Nephron progenitor cell (in vitro differentiated cells): ENCODE measurements at places on chromosomes 3 and 15.

DNA sequence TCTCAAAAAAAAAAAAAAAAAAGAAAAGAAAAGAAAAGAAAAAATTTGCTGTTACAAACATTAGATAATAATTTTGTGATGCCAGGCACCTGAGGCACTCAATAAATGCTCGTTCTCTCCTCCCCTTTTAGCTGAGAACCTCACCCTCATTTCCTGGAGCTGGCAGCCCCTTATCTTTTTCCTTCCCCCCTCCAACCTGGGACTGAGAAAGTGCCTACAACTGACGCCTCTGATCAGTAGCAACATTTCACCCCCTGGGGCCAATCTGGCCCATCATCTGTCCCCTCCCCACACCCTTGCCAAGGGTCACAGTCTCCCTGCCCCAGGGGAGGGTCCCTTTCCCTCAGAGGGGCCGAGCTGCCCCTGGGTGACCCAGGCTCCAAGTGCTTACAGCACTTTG is 12.6 kb upstream of the RNU6-1 start:
- no peak overlapping the region for H3K4me3 ChIP-seq
- H3K36me3 ChIP-seq, result no peaks in the 10 kb centered on the region
- H3K27ac ChIP-seq, result peak overlapping the region; percentile 96
- peaks cover 74% of the 10 kb centered on the region for H3K4me1 ChIP-seq
- H3K27me3 ChIP-seq, result peaks cover 8% of the 10 kb centered on the region

- H3K27ac ChIP-seq, result no peak overlapping the region
- H3K36me3 ChIP-seq, result no peaks in the 10 kb centered on the region
- H3K27me3 ChIP-seq, result no peaks in the 10 kb centered on the region
- DNase-seq, result no peak
- H3K4me3 ChIP-seq, result no peak overlapping the region
- no peaks in the 10 kb centered on the region for H3K4me1 ChIP-seq
These were observed 422.1 kb downstream of the GRM7 start for GRCh38 chr3:7282988-7283387.

DNA sequence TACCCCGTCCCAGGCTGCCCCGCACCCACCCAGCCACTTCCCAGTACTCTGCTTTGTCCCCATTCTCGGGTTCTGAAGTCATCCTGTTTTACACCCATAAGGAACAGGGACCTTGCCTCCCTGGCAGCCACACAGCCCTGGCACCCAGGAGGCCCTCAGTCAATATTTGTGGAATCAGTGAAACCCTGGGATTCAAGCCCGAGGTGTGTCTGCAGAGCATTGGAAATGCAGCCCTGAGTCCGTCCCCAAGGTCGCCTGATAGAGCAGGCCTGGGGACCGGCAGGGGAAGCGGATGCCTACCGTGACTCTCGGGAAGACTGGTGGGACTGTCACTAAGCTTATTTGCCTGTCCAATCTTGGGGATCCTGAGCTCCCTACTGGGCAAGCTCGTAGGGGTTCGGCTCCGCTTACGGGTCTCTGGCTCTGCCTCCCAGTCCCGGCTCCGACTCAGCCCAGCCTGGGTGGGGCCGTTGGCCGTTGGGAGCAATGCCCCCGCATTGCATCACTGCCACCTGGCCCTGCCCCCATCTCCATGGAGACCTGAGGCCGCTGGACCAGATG is 64.4 kb upstream of the TAMM41 start:
- no peak overlapping the region for H3K27ac ChIP-seq
- H3K27me3 ChIP-seq, result peaks cover 14% of the 10 kb centered on the region
- DNase-seq, result no peak
- no peaks in the 10 kb centered on the region for H3K36me3 ChIP-seq
- peaks cover 20% of the 10 kb centered on the region for H3K4me1 ChIP-seq

- H3K27me3 ChIP-seq, result peaks cover 35% of the 10 kb centered on the region
- DNase-seq, result peak; percentile 55
- H3K36me3 ChIP-seq, result no peaks in the 10 kb centered on the region
- H3K4me3 ChIP-seq, result peak overlapping the region; percentile 77
- H3K27ac ChIP-seq, result no peak overlapping the region
- peaks cover 59% of the 10 kb centered on the region for H3K4me1 ChIP-seq
These were observed 1.6 kb downstream of the LINGO1 start for GRCh38 chr15:77630956-77631744.

GRCh38 chr3:53649816-53650215 is 155.4 kb downstream of the CACNA1D start:
- no peak overlapping the region for H3K4me3 ChIP-seq
- H3K4me1 ChIP-seq, result no peaks in the 10 kb centered on the region
- peaks cover 19% of the 10 kb centered on the region for H3K27me3 ChIP-seq
- no peaks in the 10 kb centered on the region for H3K36me3 ChIP-seq

DNA sequence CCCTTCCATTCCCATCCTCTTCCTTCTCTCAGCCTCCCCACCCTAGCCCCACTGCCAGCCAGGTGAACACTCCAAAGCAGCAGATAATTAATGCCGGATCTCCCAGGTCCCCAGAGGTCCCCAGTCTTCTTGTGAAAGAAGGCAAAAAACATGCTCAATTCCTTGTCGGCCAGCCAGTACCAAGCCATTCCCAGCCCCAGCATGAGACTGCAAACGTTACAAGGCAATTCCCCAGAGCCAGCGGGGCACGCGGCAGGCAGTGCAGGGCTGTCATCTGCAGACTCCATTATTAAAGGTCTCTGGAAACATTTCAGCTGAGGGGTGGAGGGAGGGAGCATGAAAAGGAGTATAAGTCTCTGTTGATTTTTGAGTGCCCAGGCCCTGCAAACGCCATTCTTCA is 117.8 kb downstream of the XXYLT1 start:
- peaks cover 7% of the 10 kb centered on the region for H3K27me3 ChIP-seq
- no peaks in the 10 kb centered on the region for H3K36me3 ChIP-seq
- H3K4me3 ChIP-seq, result peak overlapping the region; percentile 71
- H3K4me1 ChIP-seq, result peaks cover 99% of the 10 kb centered on the region
- H3K27ac ChIP-seq, result peak overlapping the region; percentile 97

DNA sequence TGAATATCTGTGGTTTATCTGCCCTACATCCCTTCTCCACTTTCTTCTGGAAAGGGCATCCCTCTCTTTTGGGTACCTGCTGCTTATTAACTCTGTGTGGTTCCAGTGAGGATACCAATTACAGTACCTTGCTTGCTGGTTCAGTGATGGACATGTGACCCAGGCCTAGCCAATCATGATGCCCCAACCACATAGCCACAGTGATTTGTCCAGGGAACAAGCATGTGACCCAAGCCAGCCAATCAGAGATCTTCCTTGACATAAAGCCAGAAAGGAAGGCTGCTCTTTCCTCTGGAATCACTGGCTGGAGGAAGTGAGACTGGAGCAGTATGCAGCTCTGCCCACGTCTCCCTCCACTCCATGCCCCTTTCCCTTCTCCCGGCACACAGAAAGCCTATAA is 10.9 kb upstream of the TMEM158 start:
- H3K27me3 ChIP-seq, result peaks cover 29% of the 10 kb centered on the region
- no peak overlapping the region for H3K27ac ChIP-seq
- no peaks in the 10 kb centered on the region for H3K4me1 ChIP-seq
- no peaks in the 10 kb centered on the region for H3K36me3 ChIP-seq
- DNase-seq, result no peak

DNA sequence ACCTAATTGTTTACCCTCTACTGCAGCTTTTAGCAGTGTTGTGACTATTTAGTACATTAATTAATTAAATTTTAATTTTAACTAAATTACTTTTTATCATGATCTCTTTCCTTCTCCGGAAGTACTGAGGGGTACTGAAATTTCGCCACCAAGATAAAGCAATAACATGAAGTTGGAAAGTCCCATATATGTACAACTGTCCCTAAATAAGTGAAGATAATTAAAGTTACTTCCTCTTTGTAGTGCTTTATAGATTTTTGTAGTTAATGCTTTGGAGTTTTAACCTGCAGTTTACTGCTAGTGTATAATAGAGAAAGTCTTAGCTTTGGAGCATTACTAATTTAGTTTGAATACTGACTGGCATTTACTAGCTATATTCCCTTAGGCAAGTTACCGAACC is 325.3 kb downstream of the NAALADL2 start:
- no peak overlapping the region for H3K27ac ChIP-seq
- no peak for DNase-seq
- H3K4me3 ChIP-seq, result no peak overlapping the region
- H3K36me3 ChIP-seq, result no peaks in the 10 kb centered on the region

GRCh38 chr3:121999931-122000330 is 22.1 kb downstream of the ILDR1 start:
- H3K27me3 ChIP-seq, result peaks cover 3% of the 10 kb centered on the region
- peaks cover 35% of the 10 kb centered on the region for H3K4me1 ChIP-seq
- H3K4me3 ChIP-seq, result no peak overlapping the region
- no peak overlapping the region for H3K27ac ChIP-seq
- no peaks in the 10 kb centered on the region for H3K36me3 ChIP-seq

DNA sequence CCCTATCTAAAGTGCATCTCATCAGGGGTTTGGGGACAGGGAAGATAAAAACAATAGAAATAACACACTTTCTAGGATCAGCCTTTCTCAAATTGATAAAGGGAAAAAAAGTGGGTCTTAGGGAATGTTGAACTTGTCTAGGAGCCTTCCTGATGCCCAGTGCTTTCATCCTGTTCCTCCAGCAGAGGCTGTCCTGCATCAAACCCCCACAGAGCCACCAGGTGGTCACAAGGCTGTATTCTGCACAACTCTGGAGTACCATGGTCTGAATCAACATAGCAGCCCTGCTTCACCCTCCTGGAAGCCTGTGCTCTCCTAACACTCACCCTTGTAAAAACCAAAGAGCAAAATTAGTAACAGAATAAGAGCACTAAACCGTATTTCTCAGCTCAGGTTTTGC is 118.5 kb upstream of the SLC25A36 start:
- no peak overlapping the region for H3K4me3 ChIP-seq
- no peaks in the 10 kb centered on the region for H3K4me1 ChIP-seq
- no peak overlapping the region for H3K27ac ChIP-seq
